ENCODE measurements at places on chromosomes 1 and 21. TPM values are rescaled to one million over a fixed set of nuclear protein-coding genes. Genes with fewer than 3 reads are reported as not detected.

GRCh38 chr1:39992234-39992633 is 37.3 kb downstream of the MFSD2A start:
- DNase-seq, result no peak

Gene ZNF670
- 6.7 TPM for total RNA-seq

GRCh38 chr1:229900220-229900619 is 166.8 kb upstream of the GALNT2 start:
- no peak for DNase-seq

DNA sequence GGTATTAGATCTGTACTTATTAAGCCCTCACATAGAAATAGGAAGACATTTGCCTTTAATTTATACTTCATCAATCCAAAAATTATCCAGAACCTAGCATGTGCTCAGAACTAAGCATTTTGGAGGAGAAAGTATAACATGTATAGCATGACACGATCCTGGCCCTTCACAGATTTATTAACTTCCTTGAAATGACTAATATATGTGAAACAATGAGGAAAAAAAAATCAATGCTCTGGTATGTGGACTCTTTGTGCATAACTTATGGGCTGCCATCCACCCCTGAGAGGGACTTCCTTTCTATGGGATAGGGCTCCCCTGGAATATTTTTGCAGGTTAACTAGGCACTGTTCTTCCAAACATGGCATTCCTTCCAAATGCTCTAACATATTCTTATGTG is 36.6 kb downstream of the CCDC185 start:
- no peak for DNase-seq

Gene CD1C
- 0.61 TPM for total RNA-seq

Data from spinal cord (tissue), 10 donors.